ENCODE measurements at places on chromosomes 2 and 18. TPM values are rescaled to one million over a fixed set of nuclear protein-coding genes. Genes with fewer than 3 reads are reported as not detected.

The SCG2 gene
- 8.6 TPM for total RNA-seq

The CD8B2 gene
- total RNA-seq, result not detected

The GCKR gene
- 0.42 TPM for total RNA-seq

The FBXO15 gene
- 2.7 TPM for total RNA-seq

The DUSP2 gene
- total RNA-seq, result 1.1 TPM

The SIGLEC15 gene
- not detected for total RNA-seq

The MLPH gene
- not detected for total RNA-seq

The ANKZF1 gene
- total RNA-seq, result 36.4 TPM

The PLB1 gene
- total RNA-seq, result not detected

The ZCCHC2 gene
- 14.7 TPM for total RNA-seq

The C2orf66 gene
- total RNA-seq, result 0.23 TPM

The IL36RN gene
- total RNA-seq, result not detected

The TP53I3 gene
- total RNA-seq, result 40.8 TPM

The TTC31 gene
- total RNA-seq, result 29.6 TPM

DNA sequence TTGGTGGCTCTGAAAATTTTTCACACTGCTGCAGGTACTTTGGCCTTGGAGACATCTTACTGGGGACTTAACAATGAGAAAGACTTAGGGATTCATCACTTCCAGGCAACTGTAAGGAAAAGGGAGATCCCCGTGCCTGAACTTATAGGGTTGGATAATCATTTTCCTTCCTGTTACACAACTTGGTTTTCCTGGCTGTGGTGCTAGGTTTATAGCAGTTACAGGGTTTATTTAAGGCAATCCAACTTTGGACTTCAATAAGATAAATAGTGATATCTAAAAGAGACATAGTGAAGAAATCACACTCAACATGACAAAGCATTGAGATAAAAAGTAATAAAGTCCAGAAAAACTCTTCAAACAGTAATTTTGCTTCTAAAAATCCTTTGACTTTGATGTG is 70.2 kb upstream of the RAPH1 start:
- DNase-seq, result no peak
- no peaks in the 10 kb centered on the region for H3K27me3 ChIP-seq
- H3K4me1 ChIP-seq, result no peaks in the 10 kb centered on the region
- H3K4me3 ChIP-seq, result no peak overlapping the region
- H3K36me3 ChIP-seq, result no peaks in the 10 kb centered on the region

DNA sequence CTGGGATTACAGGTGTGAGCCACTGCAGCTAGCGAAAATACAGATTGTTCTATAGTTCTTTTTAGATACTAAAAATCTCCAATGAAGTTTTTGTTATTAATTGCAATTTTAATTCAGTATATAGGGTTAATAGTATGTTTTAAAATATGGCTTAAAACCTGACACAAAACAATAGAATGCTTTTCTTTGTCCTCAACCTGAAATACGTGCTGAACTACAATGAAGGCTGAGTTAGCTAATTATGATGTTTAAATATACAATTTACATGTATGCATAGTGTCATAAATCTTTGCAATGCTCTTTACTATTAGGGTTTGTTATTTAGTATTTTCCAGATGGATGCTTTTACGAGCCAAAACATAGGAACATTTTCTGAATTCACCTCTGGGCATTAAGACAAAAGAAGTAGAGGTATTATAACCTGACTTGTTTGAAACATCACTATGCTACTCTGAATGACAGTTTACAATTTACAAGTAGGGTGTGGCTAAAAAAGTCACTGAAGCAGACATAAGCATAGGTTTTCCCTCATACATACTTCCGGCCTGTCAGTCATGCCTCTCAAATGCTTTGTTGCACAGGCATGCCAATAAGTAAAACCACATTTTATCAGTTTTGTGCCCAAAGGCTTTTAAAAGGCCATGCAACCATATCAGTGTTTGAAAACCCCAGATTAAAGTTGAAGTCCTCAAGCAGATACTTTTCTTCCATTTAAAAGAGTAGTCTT is 168.3 kb downstream of the OTX1 start:
- DNase-seq, result no peak
- no peaks in the 10 kb centered on the region for H3K4me1 ChIP-seq
- no peak overlapping the region for H3K27ac ChIP-seq
- H3K36me3 ChIP-seq, result peaks cover 5% of the 10 kb centered on the region

- no peak overlapping the region for H3K27ac ChIP-seq
- H3K4me3 ChIP-seq, result no peak overlapping the region
- H3K36me3 ChIP-seq, result no peaks in the 10 kb centered on the region
- H3K27me3 ChIP-seq, result peaks cover 3% of the 10 kb centered on the region
Measured at GRCh38 chr2:66539452-66539851, 104.5 kb downstream of the MEIS1 start.

DNA sequence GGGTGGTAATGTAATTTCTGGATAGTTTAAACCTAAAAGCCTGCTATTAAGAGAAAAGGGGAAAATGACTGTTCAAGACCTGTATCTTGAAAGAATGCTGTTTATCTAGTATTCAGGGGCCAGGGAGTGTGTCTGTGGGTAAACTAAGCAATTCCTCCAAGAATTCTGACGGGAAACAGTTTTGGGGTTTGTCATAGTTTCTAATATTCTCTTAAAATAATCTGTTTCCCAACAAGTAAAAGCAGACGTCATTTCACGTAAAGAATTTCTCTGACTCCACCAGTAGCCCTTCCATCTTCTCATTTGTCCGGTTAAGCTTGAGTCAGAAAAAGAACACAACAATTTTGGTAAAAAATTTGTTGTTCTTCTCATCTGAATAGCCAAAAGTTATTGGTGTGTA is 232.1 kb upstream of the EPAS1 start:
- H3K4me1 ChIP-seq, result peaks cover 4% of the 10 kb centered on the region
- H3K36me3 ChIP-seq, result no peaks in the 10 kb centered on the region
- no peak for DNase-seq

- H3K4me1 ChIP-seq, result peaks cover 7% of the 10 kb centered on the region
- no peaks in the 10 kb centered on the region for H3K27me3 ChIP-seq
Measured at GRCh38 chr18:10689236-10690034, 163.6 kb downstream of the NAPG start.

- peaks cover 4% of the 10 kb centered on the region for H3K4me1 ChIP-seq
- H3K27ac ChIP-seq, result no peak overlapping the region
- DNase-seq, result no peak
- H3K4me3 ChIP-seq, result no peak overlapping the region
- no peaks in the 10 kb centered on the region for H3K27me3 ChIP-seq
Measured at GRCh38 chr2:171244466-171244969, 83.8 kb upstream of the TLK1 start.

GRCh38 chr2:24332791-24333540 is 27.4 kb downstream of the ITSN2 start:
- no peak overlapping the region for H3K4me3 ChIP-seq
- DNase-seq, result no peak
- no peaks in the 10 kb centered on the region for H3K36me3 ChIP-seq

DNA sequence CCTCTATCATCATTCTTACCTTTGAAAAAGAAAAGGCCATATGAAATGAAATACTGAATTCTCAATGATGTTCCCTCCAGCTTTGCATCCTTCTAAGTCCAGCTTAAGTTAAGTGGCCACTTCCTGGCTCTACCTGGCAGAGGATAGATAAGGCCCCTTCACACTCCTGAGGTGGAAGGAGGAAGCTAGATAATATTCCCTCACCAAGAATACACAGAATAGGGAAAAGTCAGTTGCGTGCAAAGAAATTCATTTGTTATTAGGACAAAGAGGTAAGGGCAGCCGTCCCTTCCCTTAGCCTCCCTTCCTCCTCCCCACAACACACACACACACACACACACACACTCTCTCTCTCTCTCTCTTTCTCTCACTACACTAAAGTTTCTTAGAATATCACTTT is 37.5 kb downstream of the OLA1 start:
- no peak for DNase-seq
- no peaks in the 10 kb centered on the region for H3K4me1 ChIP-seq
- H3K36me3 ChIP-seq, result no peaks in the 10 kb centered on the region
- H3K27me3 ChIP-seq, result no peaks in the 10 kb centered on the region
- H3K27ac ChIP-seq, result no peak overlapping the region

DNA sequence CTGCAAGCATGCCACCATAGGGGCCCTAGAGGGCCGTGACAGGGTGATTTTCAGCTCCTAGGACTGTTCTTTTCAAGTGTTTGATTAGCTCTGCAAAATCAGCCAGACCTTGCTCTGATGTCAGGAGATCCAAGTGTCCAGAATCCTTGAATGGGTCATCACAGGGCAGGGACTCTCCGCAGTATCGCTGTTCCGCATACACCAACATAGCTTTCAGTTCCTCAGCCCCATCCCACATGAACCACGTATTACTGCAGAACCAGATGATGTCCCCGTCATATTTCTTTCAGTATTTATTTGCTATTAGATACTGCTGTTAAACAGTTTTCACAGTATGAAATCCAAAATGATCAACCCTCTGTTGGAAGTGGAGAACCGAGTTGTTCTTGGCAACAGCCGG is 46.6 kb upstream of the RFX8 start:
- H3K36me3 ChIP-seq, result no peaks in the 10 kb centered on the region
- no peak for DNase-seq
- H3K27ac ChIP-seq, result no peak overlapping the region
- H3K27me3 ChIP-seq, result no peaks in the 10 kb centered on the region
- H3K4me1 ChIP-seq, result peaks cover 5% of the 10 kb centered on the region

- H3K27me3 ChIP-seq, result no peaks in the 10 kb centered on the region
- H3K36me3 ChIP-seq, result no peaks in the 10 kb centered on the region
- H3K27ac ChIP-seq, result no peak overlapping the region
- no peak overlapping the region for H3K4me3 ChIP-seq
- H3K4me1 ChIP-seq, result peaks cover 12% of the 10 kb centered on the region
- DNase-seq, result no peak
Measured at GRCh38 chr2:214069254-214069653, 341.6 kb upstream of the VWC2L start.

- no peaks in the 10 kb centered on the region for H3K36me3 ChIP-seq
- H3K27me3 ChIP-seq, result no peaks in the 10 kb centered on the region
- H3K4me3 ChIP-seq, result no peak overlapping the region
- DNase-seq, result no peak
- H3K27ac ChIP-seq, result no peak overlapping the region
Measured at GRCh38 chr2:167860082-167860481, 387.3 kb downstream of the STK39 start.

GRCh38 chr2:101149241-101150192 is 1.7 kb downstream of the TBC1D8 start:
- H3K27ac ChIP-seq, result no peak overlapping the region
- no peak for DNase-seq
- H3K36me3 ChIP-seq, result no peaks in the 10 kb centered on the region
- peaks cover 52% of the 10 kb centered on the region for H3K27me3 ChIP-seq
- H3K4me3 ChIP-seq, result peak overlapping the region; percentile 79
- peaks cover 29% of the 10 kb centered on the region for H3K4me1 ChIP-seq

DNA sequence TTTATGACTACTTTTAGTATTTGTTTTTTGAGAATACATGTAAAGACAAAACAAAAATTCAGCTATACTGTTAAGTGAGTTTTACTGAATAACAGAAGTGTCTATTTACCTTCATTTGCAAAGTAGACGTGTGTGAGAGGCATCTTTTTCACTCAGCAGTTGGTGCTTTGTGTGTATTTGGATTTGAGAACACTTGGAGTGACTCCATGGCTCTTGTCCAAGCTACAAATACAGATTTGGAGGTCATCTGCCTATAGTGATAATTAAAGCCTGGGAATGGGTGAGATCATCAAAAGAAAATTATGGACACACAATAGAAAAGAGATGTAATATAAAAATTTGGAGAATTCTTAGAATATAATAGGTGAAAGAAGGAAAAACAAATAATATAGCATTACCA is 6.2 kb downstream of the NAB1 start:
- no peak for DNase-seq
- H3K36me3 ChIP-seq, result no peaks in the 10 kb centered on the region
- H3K27ac ChIP-seq, result no peak overlapping the region
- no peaks in the 10 kb centered on the region for H3K27me3 ChIP-seq
- H3K4me1 ChIP-seq, result peaks cover 27% of the 10 kb centered on the region

DNA sequence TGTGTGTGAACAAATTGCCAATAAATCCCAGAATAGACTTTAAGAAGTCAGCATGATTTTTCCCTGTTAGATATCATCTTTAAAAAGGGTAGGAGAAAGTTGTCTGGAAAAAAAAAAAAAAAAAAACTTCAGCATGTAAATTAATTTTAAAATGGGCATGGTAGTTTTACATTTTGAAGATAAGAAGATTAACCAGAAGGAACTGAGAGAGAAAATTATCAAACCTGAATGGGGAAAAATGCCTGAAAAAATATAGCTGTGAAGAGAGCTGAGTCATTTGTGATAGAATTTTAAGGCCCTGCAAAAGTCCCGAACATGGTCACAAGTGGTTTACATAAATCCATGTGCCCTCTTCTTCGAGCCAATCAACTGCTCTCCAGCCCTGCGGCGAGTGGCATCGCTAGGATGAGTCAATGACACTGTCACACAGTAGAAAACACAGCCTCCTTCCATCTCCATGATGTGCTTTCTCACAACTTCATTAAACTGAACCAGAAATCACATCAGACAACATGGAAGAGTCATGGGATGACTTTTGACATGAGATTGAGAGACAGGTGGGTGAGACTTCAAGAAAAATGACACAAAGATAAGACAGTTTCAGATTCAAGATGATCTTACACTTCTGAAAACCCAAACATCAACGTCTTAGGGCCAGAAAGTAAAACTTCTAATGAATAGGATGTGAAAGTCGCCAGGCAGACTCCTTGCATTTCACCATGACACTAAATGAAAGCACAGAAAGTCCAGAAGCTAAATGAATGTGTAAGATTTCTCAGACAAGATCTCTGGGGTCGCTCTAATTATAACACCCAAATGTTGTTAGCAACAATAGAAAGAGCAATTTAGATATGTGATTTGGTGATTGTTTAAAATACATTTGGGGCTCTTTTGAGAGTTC is 273.0 kb upstream of the ID2 start:
- no peak overlapping the region for H3K4me3 ChIP-seq
- peaks cover 2% of the 10 kb centered on the region for H3K36me3 ChIP-seq
- H3K27ac ChIP-seq, result no peak overlapping the region
- no peaks in the 10 kb centered on the region for H3K27me3 ChIP-seq

GRCh38 chr2:187644486-187644885 is 90.3 kb upstream of the TFPI start:
- no peaks in the 10 kb centered on the region for H3K36me3 ChIP-seq
- H3K4me1 ChIP-seq, result no peaks in the 10 kb centered on the region
- no peak for DNase-seq
- H3K4me3 ChIP-seq, result no peak overlapping the region
- no peak overlapping the region for H3K27ac ChIP-seq

DNA sequence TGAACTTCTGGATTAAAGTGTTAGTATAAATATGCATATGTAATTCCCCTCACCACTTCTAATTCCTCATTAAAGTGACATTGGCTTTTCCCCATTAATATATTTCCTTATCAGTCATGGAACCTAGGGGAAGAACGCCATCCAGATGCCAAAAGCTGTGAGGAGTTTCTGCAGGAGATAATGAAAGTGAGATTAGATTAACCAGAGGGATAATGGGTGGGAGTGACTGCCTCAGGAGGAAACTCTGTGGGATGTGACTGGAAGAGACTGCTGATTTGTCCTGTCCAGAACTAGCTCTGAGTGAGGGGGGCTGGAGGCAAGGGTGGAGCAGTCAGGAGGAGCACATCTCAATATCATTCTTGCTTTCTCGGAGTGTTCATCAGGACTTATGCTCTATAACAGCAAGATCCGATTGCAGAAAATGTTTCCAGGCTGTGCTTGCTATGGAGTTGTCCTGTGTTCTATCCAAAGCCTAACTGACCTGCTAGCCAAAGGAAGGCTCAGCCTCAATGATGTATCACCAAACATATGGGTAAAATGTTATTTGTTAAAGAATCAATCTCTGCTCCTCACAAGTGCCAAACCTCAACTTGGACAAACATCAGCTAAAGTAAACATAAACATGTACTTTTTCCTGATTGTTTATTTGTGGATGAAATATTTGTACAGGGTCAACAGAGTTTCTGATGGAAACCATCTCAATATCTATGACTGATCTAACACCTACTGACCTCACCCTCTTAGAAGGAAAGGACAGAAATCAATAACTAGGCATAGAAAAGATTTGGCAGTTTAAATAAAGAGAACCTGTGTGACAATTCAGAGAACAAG is 118.5 kb downstream of the ASXL3 start:
- no peak overlapping the region for H3K27ac ChIP-seq
- H3K36me3 ChIP-seq, result peaks cover 2% of the 10 kb centered on the region
- DNase-seq, result no peak
- H3K4me3 ChIP-seq, result no peak overlapping the region

All from neural crest cell (in vitro differentiated cells).